ENCODE measurements at places on chromosomes 6 and 20.

DNA sequence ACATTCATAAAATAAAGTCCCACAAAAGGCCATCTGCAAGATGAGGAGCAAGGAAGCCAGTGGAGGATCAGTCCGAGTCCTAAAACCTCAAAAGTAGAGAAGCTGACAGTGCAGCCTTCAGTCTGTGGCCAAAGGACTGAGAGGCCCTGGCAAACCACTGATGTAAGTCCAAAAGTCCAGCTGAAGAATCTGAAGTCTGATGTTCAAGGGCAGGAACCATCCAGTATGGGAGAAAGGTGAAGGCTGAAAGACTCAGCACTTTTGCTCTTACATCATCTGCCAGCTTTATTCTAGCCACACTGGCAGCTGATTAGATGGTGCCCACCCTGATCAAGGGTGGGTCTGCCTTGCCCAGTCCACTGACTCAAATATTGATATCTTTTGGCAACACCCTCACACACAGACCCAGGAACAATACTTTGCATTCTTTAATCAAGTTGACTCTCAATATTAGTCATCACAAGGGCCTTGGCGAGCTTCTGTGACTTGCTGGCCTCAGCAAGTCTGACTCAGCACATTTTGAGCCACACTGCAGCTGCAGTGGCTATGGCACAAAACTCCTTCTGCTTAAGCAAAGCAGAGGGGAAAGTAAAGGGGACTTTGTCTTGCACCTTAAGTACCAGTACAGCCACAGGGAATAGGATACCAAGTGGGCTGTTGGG, 1370.3 kb upstream of the CITED2 start:
- DNase-seq = no peak

DNA sequence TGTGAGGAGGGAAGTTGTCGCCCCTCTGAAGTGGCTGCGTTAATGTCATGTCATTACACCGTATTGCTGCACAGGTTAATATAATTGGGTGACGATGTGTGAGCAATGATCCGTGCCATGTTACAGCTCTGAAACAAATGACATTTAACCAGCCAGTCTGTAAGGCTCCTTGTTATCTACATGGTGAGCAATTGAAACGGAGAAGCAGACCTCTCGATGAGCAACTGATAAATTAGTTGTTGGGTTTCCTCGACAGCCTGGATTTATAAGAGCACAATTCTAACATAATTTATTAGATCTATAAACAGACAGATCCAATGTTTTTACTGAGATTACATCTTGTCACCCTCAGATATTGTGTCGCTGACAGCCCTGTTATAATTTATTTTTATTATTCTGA, 49.9 kb upstream of the MAFB start:
- DNase-seq = no peak

DNA sequence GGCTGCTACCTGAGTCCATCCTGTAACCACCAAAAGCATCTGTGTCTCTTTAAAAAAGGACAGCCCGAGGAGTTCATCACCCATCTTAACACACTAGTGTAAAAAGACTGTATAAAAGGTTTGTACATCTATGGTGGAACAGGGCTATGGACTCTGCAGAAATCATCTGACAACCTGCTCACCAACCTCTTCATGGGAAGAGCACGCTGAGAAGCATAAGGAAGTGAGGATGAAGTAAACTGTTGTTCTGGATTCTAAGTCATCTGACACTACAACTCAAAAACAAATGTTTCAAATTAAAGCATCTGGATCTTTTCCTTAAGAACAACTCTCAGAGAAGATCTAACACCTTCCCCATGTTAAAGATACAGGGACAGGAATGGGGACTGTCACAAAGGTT, 5.4 kb downstream of the IFNGR1 start:
- DNase-seq = no peak

DNA sequence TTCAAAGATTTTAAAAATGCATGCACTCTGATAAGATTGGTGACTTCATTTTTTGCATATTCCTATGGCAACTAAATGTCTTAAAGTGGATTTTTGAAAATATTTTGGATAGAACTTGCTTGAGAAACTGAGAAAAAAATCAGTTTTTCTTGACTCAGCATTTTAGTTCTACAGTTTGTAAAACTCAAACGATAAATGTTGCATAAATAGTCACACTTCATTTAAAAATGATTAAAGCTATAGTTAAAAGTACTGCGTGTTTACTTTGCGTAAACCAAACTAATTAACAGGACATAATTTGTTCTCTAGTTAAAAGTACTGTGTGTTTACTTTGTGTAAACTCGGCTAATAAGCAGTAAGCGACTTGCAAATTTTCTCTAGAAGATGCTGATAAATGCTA, 28.3 kb upstream of the MEI4 start:
- DNase-seq = no peak

- DNase-seq = no peak
Observed at GRCh38 chr20:20492521-20493332, 124.8 kb downstream of the INSM1 start.

- DNase-seq = no peak
Observed at GRCh38 chr6:119339941-119340456, 9.6 kb downstream of the MAN1A1 start.

GRCh38 chr6:49541210-49541724, 9.2 kb upstream of the C6orf141 start:
- DNase-seq = no peak

- no peak for DNase-seq
Observed at GRCh38 chr6:163738725-163739407, 324.3 kb downstream of the QKI start.

DNA sequence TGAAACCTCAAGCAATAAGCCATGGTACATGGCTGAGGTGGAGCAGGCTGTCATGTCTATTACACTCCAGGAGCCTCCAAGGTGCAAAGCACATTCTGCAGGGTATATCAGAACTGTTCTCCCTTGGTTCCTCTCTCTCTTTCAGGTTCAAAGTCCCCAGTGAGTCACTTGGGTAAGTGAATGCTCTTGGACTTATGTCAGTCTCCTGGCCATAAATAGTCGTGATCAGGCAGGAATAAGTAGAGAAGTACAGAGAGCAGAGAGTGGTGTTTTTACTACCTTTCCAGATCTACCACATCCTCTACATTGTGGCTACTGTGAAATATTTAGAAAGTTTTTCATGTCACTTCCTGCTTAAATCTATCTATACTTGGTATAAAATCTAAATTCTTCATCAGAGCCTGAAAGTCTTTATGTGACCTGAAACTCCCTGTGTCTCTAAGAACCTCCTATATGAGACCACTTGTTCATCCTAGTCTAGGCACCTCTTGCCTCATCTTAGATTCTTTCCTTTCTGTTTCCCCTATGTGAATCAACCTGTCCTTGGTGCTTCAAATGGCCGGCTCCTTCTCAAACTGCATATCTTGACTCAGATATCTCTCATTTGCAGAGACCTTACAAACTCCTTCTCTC, 1077.6 kb upstream of the MAP3K7 start:
- no peak for DNase-seq

- DNase-seq = no peak
Observed at GRCh38 chr6:39634646-39635341, 90.4 kb downstream of the KIF6 start.

- DNase-seq = no peak
Observed at GRCh38 chr6:4055420-4056041, 23.4 kb downstream of the FAM217A start.

GRCh38 chr6:4133941-4134838, 1.2 kb downstream of the ECI2 start:
- no peak for DNase-seq

DNA sequence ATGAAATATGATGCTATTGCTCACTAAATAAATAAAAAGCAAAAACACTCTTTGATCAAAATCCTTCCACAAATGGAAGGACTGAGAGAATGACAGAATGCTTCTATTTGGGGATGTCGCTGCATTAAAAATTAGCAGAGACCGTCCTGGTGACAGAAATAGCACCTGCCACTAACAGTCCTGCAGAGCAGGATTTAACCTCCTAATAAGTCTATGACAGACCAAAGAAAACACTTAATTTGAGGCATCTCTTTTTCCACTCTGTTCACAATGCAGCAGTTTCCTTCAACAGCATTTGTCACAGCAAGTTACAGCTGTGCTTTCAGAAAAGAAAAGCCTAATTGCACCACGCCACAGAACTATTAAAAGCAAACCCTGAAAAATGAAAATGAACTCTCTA, 140.6 kb upstream of the BEND6 start:
- no peak for DNase-seq

DNA sequence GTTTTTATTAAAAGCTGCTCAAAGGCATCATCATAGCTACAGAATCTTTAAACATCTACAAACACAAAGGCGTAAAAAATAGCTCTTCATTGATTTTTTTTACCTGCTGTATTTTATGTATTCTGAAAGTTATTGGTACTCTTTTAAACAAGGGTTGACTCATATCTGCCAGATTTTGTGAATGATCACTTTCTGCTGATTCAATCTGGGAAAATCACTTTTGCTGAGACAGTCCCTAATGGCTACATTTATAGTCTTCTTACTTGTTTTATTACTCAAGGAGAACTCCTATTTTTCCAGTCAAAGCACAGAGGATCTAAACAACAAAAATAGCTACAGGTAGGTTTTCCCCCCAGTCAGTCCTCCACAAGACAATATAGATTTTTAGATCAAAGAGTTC, 739.0 kb downstream of the CBLN4 start:
- no peak for DNase-seq

- DNase-seq = no peak
Observed at GRCh38 chr20:25011831-25012241, 19.3 kb upstream of the APMAP start.

DNA sequence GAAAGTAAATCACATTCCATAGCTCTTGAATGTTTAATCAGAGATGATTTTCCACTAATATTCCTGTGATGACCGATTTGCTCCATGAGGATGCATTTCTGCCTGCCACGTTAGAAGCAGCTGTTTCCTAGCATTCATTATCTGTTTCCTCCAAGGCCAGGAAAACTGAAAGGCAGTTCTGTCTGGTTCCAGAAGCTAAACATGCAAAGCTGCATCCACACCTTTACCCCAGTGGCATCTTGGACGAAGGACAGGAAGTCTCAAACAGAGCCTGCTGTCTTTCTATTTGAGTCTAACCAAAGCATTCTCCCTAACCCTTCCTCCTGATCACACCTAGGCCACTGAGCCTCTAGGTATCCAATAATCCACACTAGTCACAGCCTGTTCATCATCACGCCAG, 27.6 kb downstream of the CNKSR3 start:
- DNase-seq = no peak

GRCh38 chr6:148814082-148814790, 67.4 kb downstream of the UST start:
- DNase-seq = no peak

GRCh38 chr6:93165850-93166430, 253.4 kb downstream of the EPHA7 start:
- DNase-seq = no peak

DNA sequence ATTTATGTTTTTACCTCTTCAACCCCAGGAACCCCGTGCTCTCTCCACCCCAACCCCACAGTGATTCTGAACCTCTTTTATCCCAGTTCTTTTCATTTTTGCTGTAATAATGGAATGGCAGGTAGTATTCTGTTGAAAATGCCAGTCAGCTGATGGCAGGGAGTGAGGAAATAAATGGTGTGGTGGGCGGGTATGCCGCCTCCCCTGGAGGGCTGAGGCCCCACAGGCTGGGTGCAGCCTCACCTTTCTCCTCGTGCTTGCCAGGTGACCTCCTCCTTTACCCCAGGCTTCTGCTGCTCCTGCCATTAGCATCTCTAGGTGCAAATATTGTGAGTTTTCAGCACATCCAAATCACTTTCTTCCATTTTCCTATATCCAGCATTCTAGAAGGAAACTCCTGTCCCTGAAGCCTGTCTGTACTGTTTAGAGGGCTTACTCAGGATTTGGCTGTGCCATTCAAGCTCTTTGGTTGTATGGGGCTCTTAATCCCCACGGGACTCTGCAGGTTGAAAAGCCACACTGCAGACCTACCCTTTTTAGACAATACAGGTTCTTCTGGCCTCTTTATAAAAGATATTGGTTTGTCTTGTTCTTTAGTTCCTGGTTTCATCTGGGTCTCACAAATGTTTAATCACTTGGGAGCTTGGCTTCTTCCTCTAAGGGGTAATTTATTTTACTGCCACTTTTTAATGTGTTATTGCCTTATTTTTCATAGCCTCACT, 201.8 kb downstream of the JARID2 start:
- DNase-seq = no peak

Data from stimulated activated CD8-positive, alpha-beta memory T cell treated with anti-CD3 and anti-CD28 coated beads, Interleukin-7, amount 100 ng/mL, for 24 hours (primary cell).